Activated naive CD4-positive, alpha-beta T cell treated with anti-CD3 and anti-CD28 coated beads for 36 hours (primary cell): ENCODE measurements at places on chromosomes 13 and 19. TPM values are rescaled to one million over a fixed set of nuclear protein-coding genes. Genes with fewer than 3 reads are reported as not detected.

- DNase-seq, result peak; percentile 2
Measured at GRCh38 chr13:113672002-113672651, 5.1 kb downstream of the GRK1 start.

The PSG11 gene
- total RNA-seq, result not detected

The LILRA1 gene
- total RNA-seq, result not detected

The SIGLEC5 gene
- total RNA-seq, result 0.12 TPM

The IRGC gene
- total RNA-seq, result not detected

The MIR17HG gene
- total RNA-seq, result 11.7 TPM

The FCGBP gene
- total RNA-seq, result 3.8 TPM

The CYP4F12 gene
- not detected for total RNA-seq
